ENCODE measurements at places on chromosomes 2 and 18.

DNA sequence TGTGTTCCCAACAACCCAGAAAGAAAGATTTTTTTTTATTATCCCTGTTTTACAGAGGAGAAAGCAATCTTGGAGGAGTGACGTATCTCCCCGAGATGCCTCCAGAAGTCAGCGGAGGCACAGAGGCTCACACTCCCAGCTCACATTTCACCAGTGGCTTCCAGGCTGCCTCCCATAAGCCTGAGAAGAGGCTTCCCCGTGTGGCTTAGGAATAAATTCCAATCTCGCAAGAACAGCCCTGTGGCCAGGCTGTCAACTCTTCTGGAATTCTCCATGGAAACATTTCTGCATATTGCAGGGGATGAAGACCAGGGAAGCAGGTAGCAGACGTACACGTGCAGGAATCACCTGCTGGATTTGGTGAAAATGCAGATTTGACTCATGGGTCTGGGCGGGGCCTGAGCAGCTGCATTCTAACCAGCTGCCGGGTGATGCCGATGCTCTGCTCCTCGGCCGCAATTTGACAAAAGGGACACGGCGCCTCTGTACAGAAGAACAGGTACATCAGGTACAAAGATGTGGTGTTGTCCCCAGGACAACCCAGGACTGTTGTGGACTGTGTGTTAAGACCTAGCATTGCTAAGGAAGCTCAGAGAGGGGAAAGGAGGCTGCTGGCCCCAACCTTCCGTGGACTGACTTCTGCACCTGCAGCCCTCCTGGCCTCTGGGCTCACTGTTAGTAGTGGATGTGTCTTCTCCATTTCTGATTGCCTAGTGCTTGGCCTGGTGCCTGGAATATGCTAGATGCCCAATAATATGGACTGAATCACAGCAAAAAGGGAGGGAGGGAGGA, 114.2 kb upstream of the ID2 start:
- no peak for DNase-seq
- H3K36me3 ChIP-seq, result no peaks in the 10 kb centered on the region
- no peaks in the 10 kb centered on the region for H3K27me3 ChIP-seq
- H3K4me1 ChIP-seq, result no peaks in the 10 kb centered on the region
- no peak overlapping the region for H3K4me3 ChIP-seq
- H3K27ac ChIP-seq, result no peak overlapping the region

- no peaks in the 10 kb centered on the region for H3K27me3 ChIP-seq
- H3K4me3 ChIP-seq, result no peak overlapping the region
- peaks cover 8% of the 10 kb centered on the region for H3K4me1 ChIP-seq
- H3K27ac ChIP-seq, result no peak overlapping the region
- DNase-seq, result no peak
These were observed 61.3 kb downstream of the TMEM247 start for GRCh38 chr2:46540496-46541331.

DNA sequence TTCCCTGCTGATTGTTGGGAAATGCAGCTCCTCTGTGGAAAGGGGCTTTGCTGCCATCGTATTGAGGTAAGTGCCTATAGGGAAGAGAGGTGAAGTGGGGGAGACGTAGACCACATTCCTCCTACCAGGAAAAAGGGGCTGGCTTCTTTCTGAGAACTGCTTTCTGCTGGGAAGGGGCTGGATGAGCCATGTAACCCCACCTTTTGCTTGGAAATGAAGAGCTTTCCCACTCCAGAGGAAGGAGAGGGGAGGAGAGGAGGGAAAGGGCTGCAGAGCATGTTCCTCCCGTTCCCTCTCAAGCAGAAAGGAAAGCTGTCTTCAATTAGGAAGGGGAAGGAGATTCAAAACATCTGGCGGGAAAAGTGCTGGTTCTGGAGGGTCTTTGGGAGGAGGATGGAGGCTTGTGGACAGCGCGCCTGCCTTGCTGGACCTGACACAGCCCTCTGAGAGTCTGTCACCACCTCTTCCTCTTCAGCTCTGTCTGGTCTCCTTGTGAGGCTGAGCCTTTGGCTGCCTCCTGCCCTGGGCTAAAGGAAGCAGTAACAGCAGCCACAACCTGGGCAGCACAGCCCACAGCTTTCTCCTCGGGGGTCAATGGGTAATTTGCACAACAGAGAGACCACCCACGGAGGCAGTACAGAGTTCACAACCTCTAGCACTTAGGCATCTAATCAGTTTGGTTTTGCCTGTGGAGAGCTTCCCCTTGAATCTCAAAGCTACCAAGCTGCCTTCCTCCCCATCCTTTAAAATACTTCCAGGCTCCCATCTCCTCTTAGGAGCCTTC, 410.0 kb upstream of the TNP1 start:
- H3K4me1 ChIP-seq, result peaks cover 18% of the 10 kb centered on the region
- no peaks in the 10 kb centered on the region for H3K36me3 ChIP-seq
- H3K27ac ChIP-seq, result no peak overlapping the region
- H3K27me3 ChIP-seq, result peaks cover 32% of the 10 kb centered on the region

- H3K27me3 ChIP-seq, result no peaks in the 10 kb centered on the region
- peaks cover 1% of the 10 kb centered on the region for H3K4me1 ChIP-seq
- no peak overlapping the region for H3K27ac ChIP-seq
- no peaks in the 10 kb centered on the region for H3K36me3 ChIP-seq
- H3K4me3 ChIP-seq, result no peak overlapping the region
These were observed 7.7 kb downstream of the FBXO15 start for GRCh38 chr18:74139888-74140287.

DNA sequence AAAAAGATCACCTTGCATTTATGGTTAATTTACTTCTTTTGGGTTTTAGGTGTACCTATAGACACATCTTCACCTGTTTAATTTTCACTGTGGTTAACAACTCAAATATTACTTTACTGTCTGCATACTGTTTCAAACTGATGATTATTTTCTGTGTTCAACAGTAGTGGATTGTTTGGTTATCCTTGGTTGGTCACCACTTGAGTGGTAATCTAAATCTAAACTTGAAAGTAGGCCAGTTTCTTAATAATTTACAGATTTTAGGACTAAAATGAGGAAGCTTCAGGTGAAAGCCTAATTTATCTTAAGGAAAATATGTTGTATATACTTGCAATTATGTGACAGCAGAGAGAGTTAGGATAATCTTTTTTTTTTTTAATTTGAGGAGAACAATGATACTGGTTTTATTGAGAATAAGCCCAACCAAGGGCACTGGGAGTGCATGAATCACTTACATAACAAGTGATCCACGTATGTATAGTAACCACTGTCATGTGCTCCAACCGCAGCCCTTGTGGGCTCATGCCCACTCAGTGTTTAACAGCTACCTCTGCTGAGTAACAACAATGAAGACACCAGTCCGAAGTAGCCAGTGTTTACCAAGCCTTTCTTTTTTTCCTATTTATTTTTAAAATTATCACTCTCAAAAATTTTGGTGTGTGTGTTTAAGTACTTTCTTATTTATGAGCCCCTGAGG, 31.0 kb upstream of the WDSUB1 start:
- DNase-seq, result no peak
- no peak overlapping the region for H3K27ac ChIP-seq
- peaks cover 75% of the 10 kb centered on the region for H3K36me3 ChIP-seq
- no peaks in the 10 kb centered on the region for H3K27me3 ChIP-seq
- H3K4me3 ChIP-seq, result no peak overlapping the region

GRCh38 chr2:41972819-41973218, 75.0 kb upstream of the PKDCC start:
- no peak overlapping the region for H3K27ac ChIP-seq
- DNase-seq, result no peak
- H3K27me3 ChIP-seq, result no peaks in the 10 kb centered on the region
- H3K4me3 ChIP-seq, result no peak overlapping the region

- H3K4me1 ChIP-seq, result peaks cover 2% of the 10 kb centered on the region
- H3K27ac ChIP-seq, result no peak overlapping the region
- no peaks in the 10 kb centered on the region for H3K36me3 ChIP-seq
These were observed 38.0 kb downstream of the RHBDD1 start for GRCh38 chr2:226873826-226874225.

DNA sequence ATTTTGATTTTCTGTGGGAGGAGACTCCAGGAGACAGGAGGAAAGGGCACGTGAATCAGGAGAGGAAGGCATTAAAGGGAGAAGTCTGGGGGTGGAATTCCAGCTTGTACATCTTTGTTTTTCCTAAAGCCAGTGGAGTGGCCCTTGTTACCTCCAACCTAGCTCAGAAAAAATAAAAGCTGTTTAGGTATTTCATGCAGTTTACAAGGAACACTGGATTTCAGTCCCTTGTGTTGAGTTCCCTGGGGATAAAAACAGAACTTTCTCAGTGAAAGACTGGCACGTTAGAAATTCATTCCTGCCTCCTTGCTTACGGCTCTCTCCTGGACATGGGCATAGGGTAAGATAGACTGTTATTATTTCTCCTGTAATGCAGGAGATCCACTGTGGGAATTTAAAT, 170.2 kb downstream of the ZEB2 start:
- no peaks in the 10 kb centered on the region for H3K27me3 ChIP-seq
- no peaks in the 10 kb centered on the region for H3K36me3 ChIP-seq
- peak overlapping the region; percentile 74 for H3K27ac ChIP-seq
- H3K4me1 ChIP-seq, result peaks cover 11% of the 10 kb centered on the region
- no peak for DNase-seq
- H3K4me3 ChIP-seq, result peak overlapping the region; percentile 37

GRCh38 chr2:169395821-169396374, 33.6 kb upstream of the LRP2 start:
- no peak for DNase-seq
- no peaks in the 10 kb centered on the region for H3K36me3 ChIP-seq
- no peaks in the 10 kb centered on the region for H3K27me3 ChIP-seq
- H3K4me1 ChIP-seq, result peaks cover 4% of the 10 kb centered on the region
- no peak overlapping the region for H3K4me3 ChIP-seq

DNA sequence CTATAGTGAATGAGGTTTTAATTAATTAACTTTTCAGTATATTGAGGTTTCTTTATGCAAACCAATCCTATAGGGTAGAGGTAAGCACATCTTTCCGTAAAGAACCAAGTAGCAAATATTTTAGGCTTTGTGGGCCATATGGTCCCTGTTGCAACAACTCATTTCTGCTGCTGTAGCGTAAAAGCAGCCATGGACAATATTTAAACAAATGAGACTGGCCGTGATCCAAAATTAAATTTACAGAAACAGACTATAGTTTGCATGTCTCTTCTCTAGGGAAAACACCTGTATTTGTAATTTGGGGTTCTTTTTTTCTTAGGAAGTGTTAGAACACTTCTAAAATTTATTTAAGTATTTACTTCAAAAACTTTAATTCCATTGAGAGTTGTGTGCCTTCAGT, 104.3 kb downstream of the KYNU start:
- H3K4me1 ChIP-seq, result no peaks in the 10 kb centered on the region
- DNase-seq, result no peak
- no peaks in the 10 kb centered on the region for H3K27me3 ChIP-seq
- no peak overlapping the region for H3K4me3 ChIP-seq

- H3K4me1 ChIP-seq, result no peaks in the 10 kb centered on the region
- no peak for DNase-seq
- H3K27me3 ChIP-seq, result no peaks in the 10 kb centered on the region
- H3K36me3 ChIP-seq, result no peaks in the 10 kb centered on the region
- no peak overlapping the region for H3K27ac ChIP-seq
These were observed 760.0 kb upstream of the FSHR start for GRCh38 chr2:49914281-49914680.

DNA sequence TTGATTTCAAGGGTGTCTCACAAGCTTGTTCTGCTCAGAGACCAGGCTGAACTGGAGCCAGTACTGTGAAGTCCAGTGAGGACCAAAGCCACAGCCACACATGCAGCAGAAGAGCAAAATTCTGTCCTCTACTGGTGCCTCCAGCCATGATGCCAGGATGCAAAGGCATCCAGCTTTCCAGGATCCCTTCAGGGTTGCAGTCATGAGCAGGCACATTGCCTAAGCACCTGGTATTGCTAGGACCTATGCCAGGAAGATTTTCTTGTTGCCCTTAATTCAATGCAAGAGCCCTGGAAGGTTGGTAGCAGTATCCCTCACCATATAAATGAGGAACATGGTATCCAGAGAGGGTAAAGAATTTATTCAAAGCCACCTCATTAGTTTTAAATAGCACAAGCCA, 78.9 kb upstream of the CYRIA start:
- no peak overlapping the region for H3K4me3 ChIP-seq
- H3K27me3 ChIP-seq, result no peaks in the 10 kb centered on the region
- H3K4me1 ChIP-seq, result no peaks in the 10 kb centered on the region

GRCh38 chr2:3490191-3491170, 28.9 kb downstream of the ADI1 start:
- H3K4me1 ChIP-seq, result peaks cover 9% of the 10 kb centered on the region
- H3K27ac ChIP-seq, result no peak overlapping the region
- no peak overlapping the region for H3K4me3 ChIP-seq
- DNase-seq, result no peak
